ENCODE measurements at places on chromosomes 12 and 14.

GRCh38 chr12:77584860-77585259 lies 245.8 kb upstream of the NAV3 start:
- no peak for DNase-seq

GRCh38 chr14:95255013-95255412 lies 64.7 kb downstream of the CLMN start:
- no peak for DNase-seq

- no peak for DNase-seq
Observed at GRCh38 chr14:101977311-101978071, 13.1 kb downstream of the DYNC1H1 start.

GRCh38 chr14:54589076-54589475 lies 22.1 kb downstream of the SAMD4A start:
- no peak for DNase-seq

DNA sequence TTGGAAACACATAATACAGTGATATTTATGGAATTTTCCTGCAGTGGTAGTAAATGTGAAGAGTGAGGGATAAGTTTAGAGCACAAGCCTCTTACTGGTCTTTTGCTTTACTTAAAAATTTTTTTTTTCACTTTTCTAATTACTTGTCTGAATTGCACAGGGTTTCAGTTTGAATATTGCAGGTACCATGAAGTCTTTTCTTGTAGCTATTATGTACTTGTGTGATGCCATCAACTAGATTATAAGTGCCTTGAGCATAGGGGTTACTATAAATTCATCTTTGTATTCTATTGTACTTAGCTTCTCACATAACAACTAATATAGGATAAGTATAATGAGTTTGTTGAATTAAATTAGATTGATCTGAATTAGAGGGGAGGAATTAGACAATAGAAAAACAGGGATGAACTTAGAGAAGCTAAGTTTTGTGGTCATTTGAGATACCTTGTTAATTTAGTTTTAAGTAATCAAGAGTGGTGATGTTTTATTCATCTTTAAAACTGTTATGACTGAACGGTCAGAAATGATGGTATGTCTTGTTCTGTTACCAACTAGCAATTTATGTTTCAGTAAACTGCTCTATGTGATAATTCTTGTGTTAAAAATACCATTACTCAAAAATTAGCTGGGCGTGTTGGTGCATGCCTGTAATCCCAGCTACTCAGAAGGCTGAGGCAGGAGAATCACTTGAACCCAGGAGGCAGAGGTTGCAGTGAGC lies 42.1 kb downstream of the CCDC91 start:
- DNase-seq, result no peak

DNA sequence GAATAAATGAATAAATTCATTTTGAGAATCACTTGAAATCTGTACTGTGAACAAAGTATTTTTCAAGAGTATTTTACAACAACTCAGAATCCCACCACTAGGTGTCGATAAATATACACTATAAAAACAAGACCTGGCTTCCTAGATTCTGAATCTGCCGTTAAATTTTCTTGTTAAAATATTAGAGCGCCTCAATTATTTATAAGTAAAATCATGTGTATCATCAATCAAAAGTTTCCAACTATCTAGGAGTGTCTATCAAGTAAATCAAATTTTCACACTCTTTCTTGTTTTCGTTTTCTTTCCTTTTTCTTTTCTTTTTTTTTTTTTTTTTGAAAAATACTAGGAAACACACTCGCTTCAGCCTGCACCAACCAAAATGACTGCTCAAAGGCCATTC lies 179.2 kb upstream of the DCN start:
- no peak for DNase-seq

DNA sequence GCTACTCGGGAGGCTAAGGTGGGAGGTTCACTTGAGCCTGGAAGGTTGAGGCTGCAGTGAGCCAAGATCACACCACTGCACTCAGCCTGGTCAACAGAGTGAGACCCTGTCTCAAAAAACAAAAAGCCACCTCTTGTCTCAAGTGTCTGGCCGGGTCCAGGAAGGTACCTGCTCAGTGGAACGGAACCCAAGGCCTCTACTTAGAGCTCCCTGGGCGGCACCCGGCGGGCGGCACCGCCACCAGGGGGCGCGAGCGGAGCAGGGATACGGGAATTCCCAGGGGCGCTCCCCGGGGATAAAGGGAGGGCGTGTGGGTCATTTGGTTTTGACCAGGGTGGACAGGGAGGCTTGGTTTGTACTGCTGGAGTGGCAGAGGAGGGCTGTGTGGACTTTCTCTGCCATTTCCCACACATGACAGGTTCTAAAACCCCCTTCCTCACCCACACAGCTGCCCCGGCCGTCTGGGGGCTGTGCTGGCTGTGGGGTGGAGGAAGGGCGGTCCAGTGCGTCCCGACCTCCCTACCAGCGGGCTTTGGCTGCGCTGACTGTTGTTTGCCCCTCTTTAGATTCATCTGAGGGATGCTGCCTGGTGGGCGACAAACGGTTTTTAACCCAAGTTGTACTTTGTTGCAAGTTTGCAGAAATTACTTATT lies 91.4 kb downstream of the SETD3 start:
- peak; percentile 46 for DNase-seq

DNA sequence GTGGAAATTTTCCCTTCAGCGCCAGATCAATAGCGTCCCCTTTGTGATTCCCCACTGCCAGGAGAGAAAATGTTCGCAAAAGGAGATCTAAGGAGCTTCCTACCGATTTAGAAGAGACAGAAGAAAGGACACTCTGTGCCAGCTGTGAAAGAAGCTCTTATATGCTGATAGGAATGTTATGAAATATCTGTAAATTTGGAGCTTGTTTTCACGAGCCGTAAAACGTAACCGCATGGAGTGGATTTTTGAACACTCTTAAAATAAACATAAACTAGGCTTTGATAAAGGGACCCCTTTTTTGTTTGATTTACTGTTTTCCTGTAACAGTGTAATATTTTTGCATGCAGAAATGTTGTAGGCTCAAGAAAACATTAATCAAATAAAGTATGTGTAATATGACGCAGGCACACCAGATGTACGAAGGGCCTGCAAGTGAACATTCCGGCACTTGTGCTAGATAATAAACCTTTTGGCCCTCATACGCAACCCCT lies 346.8 kb downstream of the ETNK1 start:
- no peak for DNase-seq

GRCh38 chr12:101608301-101609133 lies 13.7 kb downstream of the MYBPC1 start:
- DNase-seq, result no peak

GRCh38 chr12:89073027-89073398 lies 279.3 kb downstream of the DUSP6 start:
- DNase-seq, result no peak

DNA sequence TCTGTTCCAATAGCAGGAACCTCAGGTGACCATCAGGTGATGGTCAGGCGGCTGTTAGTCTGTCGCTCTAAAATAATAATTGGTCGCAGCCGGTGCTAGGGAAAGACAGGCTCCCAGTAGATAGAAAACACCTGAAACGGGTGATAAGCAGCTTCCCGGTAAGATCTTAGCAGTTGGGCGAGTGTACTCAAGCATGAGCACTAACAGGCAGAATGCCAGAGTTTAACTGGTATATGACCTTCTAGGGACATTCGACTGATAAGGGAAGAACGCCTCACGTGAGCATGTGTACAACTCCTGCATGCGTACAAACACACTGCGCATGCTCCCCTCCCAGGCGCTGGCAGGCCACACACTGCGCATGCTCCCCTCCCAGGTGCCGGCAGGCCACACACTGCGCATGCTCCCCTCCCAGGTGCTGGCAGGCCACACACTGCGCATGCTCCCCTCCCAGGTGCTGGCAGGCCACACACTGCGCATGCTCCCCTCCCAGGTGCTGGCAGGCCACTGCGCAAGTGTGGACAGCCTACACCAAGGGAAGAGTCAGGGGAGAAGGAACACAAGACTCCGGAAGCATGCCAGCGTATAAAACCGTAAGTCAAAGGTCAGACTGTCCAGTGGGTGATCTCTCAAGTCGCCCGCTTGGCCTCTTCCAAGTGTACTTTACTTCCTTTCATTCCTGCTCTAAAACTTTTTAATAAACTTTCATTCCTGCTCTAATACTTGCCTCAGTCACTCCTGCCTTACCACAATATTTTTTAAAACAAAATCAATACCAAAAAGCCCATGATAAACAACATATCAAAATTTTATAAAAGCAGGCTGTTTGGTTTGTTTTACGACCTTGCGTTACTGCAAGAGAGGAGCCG lies 24.5 kb downstream of the GPRC5D start:
- DNase-seq, result peak; percentile 24

GRCh38 chr12:85322715-85323114 lies 42.7 kb downstream of the ALX1 start:
- no peak for DNase-seq

DNA sequence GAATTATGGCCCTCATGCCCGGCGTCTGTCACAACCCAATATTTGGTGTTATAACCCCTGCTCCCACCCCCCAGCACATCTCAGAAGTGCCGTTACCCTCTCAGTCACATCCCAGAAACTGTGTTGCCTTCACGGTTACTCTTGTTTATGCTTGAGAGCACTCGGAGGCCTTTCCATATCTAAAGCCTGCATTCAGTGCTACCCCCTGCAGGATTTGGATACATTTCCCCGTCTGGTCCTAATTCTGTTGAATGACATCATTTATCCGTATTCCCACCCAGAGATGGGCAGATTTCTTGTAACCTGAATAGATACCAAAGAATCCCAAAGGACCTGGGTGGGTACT lies 19.1 kb upstream of the FOS start:
- no peak for DNase-seq

- no peak for DNase-seq
Observed at GRCh38 chr12:63152321-63152700, 1.3 kb upstream of the AVPR1A start.

DNA sequence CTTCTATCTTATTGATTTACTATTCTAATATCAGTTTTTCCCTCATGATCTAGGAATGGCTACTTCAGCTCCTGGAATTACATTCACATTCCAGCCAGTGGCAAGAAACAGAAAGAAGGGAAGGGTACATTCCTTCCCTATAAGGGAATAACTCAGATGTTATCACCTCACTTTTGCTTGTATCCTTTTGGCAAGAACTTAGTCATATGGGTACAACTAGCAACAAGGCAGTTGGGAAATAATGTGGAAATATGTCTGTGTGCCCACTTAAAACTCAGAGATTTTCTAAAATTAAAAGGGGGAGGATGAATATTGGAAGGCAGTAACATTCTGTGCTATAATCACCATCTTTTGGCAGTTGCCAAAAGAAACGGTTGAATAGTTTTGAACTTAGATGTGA lies 85.6 kb downstream of the MSRB3 start:
- no peak for DNase-seq

- DNase-seq, result no peak
Observed at GRCh38 chr12:56574210-56574609, 52.6 kb downstream of the RBMS2 start.

DNA sequence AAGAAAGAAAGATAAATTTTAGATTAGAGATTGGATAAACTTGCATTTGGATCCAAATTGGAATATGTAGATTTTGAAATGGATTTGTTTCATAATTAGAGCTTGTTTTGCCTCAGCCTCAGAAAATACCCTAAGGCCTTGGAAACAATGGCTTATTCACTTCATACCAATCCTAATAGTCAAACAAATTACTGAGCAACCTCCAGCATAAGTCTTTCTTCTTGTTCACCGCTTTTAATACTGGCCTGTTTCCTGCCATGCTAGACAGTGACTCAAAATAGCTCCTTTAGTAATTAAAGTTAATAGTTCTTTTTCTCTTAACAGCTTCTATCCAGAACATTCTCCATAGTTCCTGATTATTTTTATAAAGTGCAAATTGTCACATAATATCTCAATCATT lies 110.9 kb upstream of the DNM1L start:
- DNase-seq, result no peak

- peak; percentile 3 for DNase-seq
Observed at GRCh38 chr14:54567224-54567638, 303 bp downstream of the SAMD4A start.

GRCh38 chr14:53547593-53547992 lies 394.5 kb upstream of the DDHD1 start:
- no peak for DNase-seq

- DNase-seq, result no peak
Observed at GRCh38 chr12:74382983-74383382, 154.7 kb upstream of the ATXN7L3B start.

DNA sequence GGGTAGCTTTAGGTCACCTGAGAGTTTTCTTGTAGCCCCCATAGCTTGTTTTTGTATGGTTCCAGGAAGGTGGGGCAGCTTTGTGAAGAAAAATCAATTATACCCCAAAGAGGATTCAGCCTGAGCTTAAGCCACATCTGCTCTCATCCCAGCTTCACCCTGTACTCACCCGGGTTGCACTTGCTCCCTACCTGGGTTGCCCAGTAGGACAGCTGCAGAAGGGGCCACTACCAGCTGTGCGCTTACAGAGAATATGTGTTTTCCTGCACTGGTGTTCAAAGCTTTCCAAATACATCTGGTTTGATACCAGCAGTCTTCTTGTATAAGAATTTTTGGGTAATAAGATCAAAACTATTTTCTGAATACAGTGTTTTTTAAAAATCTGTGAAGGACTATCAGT lies 3.0 kb upstream of the SLC38A1 start:
- DNase-seq, result no peak

DNA sequence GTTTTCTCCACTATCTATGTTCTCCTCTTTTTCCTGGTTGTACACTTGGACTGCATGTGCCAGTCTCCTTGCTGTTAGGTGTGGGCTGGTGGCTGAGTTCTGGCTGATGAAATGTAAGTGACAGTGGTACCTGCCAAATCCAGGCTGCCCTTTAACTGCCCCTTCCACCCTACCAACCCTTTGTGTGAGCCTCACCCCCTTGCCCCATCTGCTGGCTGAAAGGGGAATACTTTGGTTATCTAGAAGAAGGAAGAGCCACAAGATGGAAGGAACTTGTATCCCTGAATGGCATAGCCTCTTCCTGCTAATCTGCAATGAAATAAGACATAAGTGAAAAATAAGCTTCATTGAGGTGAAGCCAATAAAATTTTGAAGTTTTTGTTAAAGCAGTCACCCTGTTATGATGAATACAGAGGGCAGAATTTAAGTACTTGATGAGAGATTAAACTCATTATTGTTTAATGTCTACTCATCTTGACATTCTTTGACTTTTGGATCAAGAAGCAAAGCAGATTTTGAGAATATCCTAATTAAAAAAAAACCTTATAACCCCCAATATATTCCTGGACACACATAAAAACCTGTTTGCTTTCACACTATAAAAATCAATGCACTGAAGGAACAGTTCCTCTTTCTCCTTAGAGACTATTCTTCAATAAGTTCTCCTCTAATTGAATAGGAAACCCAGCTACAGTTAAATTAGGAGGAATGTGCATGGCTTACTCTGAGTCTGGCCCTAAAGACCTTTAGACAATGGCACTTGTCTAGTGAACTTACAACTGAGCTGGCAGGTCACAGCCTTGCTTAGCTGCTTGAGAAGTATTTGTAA lies 262.6 kb upstream of the BTG1 start:
- DNase-seq, result peak; percentile 33

DNA sequence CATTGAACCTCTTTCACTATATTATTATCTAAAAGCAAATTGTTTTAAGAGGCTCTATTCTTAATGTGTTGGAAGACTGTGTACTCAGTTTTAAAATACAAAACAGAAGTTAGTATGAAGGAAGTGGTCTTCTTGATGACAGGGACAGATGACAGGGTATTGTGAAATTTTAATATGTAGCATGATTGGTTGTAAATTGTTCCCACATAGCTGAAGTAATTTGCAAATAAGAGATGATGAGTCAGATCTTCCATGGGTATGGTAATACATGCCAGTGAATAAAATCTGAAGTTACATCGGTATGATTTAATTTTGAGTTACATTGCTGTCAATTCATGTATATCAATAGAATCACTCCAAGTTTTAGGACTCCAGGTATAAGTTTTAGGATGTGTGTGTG lies 454.8 kb downstream of the AEBP2 start:
- no peak for DNase-seq
